ENCODE measurements at places on chromosomes 6 and 20.

DNA sequence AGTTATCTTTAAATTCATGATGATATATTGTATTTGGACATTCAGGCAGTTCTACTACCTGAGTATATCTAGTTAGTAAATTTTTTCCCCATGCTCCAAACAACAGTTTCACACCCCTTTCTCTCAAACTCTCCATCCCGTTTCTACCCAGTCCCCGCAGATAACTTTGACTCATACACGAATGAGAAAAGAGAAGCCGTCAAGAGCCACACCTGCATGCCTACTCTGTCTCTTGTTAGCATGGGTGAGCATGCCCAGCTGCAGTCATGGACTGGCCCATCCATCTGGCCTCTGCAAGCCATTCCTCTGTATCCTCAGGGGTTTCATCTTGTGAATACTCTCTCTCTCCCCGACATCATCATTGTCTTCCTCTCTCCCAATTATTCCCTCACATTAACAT is 41.5 kb downstream of the MYB start:
- DNase-seq = no peak

- no peak for DNase-seq
Measured at GRCh38 chr6:30329331-30329730, 2.6 kb downstream of the TRIM39 start.

GRCh38 chr6:3297006-3297405 is 38.3 kb downstream of the PSMG4 start:
- DNase-seq = no peak

DNA sequence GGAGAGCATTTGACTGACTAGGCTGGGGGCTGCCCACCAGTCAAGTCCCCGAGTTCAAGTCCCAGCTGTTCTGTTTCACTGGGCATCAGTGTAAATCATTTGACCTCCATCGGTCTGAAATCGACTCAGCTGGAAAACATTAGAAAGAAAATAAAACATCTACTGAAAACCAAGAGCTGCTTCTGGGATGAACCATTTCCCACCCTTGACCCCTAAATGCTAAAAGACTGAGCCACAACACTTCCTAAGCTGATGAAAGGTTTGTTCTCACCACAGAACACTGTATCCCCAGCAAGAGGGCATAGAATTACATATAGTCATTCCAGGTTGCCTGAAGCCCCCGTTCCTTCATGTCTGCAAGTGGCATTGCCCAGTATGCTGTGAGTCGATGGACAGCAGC is 237.0 kb upstream of the TAB2 start:
- no peak for DNase-seq

- DNase-seq = no peak
Measured at GRCh38 chr20:46999801-47000465, 105.3 kb downstream of the EYA2 start.

DNA sequence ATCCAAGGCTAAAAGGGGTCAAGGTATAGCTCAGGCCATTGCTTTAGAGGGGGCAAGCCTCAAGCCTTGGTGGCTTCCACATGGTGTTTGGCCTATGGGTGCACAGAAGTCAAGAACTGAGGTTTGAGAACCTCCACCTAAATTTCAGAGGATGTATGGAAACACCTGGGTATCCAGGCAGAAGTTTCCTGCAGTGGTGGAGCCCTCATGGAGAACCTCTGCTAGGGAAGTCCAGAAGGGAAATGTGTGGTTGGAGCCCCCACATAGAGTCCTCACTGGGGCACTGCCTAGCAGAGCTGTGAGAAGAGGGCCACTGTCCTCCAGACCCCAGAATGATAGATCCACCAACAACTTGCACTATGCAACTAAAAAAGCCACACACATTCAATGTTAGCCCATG is 678.7 kb upstream of the ADGRB3 start:
- no peak for DNase-seq

GRCh38 chr6:83518816-83519480 is 6.6 kb downstream of the PRSS35 start:
- no peak for DNase-seq

GRCh38 chr20:19964289-19965265 is 52.6 kb upstream of the NAA20 start:
- no peak for DNase-seq

GRCh38 chr6:107590378-107590777 is 100.5 kb downstream of the SOBP start:
- no peak for DNase-seq

DNA sequence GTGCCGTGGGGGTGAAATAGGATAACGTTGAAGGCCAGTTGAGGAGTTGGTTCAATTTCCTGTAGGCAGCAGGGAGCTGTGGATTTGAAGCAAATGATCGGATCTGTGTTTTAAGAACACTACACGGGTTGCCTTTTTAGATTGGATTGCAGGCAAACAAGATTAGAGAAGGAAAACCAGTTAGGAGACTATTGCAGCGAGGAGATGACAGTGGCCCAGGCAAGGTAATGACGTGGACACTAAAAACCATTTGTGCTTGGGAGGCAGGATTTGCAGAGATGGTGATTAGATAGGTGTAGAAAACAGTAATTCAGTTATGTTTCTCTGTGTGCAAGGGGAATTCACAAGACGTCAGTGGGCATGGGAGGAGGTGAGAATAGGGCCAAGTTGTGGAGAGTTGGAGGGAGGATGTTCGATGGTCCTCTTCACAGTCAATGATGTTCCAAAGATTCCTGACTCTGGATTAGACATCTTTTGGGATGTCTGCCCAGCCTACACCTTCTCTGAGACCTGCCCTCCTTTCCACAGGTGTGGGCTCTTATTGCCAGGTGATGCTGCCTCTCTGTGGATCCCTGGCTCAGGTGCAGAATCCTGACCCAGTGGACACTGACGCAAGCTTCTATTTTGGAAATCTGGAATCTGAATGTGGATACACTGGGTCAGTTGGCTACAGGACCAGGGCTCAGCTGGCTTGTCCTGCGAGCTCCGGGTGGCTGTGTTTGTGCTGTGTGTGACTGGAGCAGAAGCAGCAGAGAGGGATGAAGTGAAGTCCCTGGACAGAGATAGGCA is 54.2 kb downstream of the TFAP2C start:
- no peak for DNase-seq

DNA sequence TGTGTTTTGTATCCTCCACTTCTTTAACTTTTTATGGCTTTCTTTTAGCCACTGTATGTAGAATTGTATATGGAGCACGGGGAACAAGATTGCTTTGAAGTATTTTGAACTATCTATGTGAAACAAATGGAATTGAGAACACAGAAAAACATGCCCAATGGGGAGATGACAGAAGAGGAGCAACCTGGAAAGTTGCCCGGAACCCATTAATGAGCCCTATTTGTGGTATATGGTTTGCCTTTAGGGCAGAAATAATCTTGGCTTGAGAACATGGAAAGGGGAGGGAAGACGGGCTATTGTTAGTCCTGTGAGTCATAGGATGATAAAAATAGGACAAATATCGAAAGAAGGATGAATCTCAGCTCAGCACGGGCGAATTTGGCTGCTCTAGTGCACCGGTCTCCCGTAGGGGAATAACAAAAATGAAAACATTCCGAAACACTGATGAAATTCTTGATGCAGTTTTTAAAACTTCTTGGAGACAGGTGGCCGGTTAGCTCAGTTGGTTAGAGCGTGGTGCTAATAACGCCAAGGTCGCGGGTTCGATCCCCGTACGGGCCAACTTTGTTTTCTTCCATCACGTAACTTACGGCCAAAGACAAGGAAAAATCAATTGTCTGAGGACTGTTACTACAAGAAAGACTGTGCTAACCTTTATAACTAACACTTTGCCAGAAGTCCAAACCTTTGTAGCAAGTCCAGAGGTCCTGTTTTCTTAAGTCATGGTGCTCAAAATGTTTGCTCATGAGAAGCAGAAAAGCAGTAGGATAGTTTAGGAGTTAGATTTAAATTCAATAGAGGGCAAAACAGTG is 15.7 kb downstream of the HMGN4 start:
- peak; percentile 83 for DNase-seq

DNA sequence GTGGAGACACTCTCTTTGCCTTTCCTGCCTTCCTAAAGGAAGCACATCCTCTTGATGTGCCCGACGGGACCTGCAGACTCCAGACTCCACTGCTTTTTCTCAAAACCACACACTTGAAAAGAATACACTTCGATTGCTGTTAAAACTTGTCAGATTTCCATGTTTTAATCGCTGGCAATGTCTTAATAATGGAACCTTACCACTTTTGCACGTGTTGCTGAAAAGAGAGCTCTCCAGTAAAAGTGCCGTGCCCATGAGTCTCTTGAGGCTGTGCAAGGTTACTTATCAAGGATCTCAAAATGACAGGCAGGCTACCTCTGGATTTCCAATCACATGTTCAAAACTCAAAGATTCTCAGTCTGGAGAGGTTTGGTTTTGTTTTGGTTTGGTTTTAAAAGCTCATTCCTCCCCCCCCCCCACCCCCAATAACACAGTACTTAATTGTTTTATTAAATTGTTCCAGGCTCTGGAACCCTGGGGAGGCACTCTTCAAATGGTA is 12.0 kb upstream of the TFAP2A start:
- DNase-seq = no peak

GRCh38 chr6:25369433-25370177 is 90.4 kb downstream of the CARMIL1 start:
- no peak for DNase-seq

- DNase-seq = no peak
Measured at GRCh38 chr6:45569210-45569945, 191.6 kb upstream of the SUPT3H start.

- no peak for DNase-seq
Measured at GRCh38 chr6:137332637-137333280, 113.6 kb upstream of the IFNGR1 start.

DNA sequence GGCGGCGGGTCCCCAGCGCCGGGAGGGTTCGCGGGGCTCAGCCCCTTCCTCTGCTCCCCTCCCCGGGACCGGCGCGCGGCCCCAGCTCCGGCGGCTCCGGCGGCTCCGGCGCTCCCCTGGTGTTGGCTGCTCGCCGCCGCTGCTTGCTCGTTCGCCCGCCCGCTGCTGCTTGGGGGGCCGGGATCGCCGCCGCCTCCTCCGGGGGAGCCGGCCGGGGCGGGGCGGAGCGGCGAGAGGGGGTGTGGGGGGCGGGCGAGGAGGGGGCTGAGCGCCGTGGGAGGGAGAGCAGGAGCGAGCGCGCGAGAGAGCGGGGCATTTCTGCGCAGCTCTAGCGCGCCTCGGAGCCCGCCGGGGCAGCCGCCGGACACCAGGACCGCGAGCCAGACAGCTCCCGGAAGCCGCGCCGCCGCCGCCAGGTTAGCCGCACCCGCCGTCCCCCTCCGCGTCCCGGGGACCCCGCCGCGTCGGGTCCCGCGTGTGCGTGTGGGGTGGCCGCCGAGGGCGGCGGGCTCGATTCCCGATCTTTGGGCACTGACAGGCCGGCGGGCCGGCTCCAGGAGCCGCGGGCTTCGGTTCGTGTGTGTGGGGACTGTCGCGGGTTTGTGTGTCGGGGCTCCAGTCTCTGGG is 62.0 kb upstream of the EPB41L1 start:
- DNase-seq = peak; percentile 48

- no peak for DNase-seq
Measured at GRCh38 chr20:22723659-22724058, 139.3 kb upstream of the FOXA2 start.

DNA sequence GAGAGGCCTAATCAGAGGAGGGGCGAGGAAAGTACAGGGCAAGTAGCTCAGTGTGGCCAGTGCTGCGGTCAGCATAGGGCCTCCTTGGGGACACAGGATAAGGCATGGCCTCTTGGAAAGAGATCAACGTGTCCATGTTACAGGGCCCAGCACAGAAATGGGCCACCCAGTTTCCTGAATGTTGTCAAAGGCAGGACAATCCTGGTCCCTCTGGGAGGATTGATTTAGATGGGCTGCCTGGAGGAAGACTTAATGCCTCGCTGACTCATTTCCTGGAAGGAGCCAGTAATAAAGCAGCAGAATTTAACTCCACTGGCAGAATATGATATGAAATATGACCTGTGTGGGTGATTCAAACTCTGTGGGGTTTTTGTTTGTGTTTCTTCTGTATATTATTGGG is 16.6 kb downstream of the DDO start:
- DNase-seq = no peak

Data from neuronal stem cell (in vitro differentiated cells).